ENCODE measurements at places on chromosomes 3 and 15. TPM values are rescaled to one million over a fixed set of nuclear protein-coding genes. Genes with fewer than 3 reads are reported as not detected.

Gene ARPIN
- 11.3 TPM for total RNA-seq

- DNase-seq: no peak
Measured at GRCh38 chr3:67075295-67075694, 77.2 kb downstream of the KBTBD8 start.

- DNase-seq: no peak
Measured at GRCh38 chr15:100672959-100673358, 70.6 kb downstream of the ASB7 start.

GRCh38 chr3:53709256-53709655, 137.0 kb downstream of the CHDH start:
- DNase-seq: no peak

- DNase-seq: no peak
Measured at GRCh38 chr3:31167666-31168065, 273.2 kb upstream of the GADL1 start.

Gene RARB
- 22.8 TPM for total RNA-seq
